ENCODE measurements at places on chromosomes 3 and 15.

GRCh38 chr3:101806491-101806890 is 27.5 kb downstream of the NXPE3 start:
- DNase-seq, result no peak

DNA sequence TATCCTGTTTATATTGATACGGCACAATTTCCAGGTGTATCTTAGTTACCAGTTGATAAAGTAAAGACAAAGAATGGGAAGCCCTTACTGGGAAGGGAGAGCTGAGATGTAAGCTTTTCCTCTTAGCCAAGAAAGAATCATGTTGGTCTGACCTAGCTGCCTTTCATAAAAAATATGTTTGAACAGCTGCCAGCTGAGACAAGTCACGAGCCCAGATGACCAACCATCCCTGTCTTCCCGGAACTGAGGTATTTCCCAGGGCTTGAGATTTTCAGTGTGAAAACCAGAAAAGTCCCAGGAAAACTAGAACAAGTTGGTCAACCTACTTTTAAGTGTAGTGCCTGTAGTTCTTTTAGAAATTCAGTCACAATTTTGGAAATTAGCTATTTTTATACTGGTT is 3.6 kb upstream of the MYH15 start:
- DNase-seq, result no peak

DNA sequence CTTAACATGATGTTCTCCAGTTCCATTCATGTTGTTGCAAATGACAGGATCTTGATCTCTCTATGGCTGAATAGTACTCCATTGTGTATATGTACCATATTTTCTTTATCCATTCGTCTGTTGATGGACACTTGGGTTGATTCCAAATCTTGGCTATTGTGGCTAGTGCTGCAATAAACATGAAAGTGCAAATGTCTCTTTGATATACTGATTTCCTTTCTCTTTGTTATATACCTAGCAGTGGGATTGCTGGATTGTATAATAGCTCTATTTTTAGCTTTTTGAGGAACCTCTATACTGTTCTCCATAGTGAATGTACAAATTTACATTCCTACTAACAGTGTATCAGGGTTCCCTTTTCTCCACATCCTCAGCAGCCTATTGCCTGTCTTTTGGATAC is 5.9 kb upstream of the RBP2 start:
- DNase-seq, result no peak

GRCh38 chr3:184557348-184557950 is 4.1 kb upstream of the EPHB3 start:
- DNase-seq, result no peak

- DNase-seq, result no peak
Measured at GRCh38 chr3:111676211-111677006, 81.3 kb upstream of the ZBED2 start.

GRCh38 chr3:111610612-111611054 is 15.5 kb upstream of the ZBED2 start:
- DNase-seq, result peak; percentile 12

DNA sequence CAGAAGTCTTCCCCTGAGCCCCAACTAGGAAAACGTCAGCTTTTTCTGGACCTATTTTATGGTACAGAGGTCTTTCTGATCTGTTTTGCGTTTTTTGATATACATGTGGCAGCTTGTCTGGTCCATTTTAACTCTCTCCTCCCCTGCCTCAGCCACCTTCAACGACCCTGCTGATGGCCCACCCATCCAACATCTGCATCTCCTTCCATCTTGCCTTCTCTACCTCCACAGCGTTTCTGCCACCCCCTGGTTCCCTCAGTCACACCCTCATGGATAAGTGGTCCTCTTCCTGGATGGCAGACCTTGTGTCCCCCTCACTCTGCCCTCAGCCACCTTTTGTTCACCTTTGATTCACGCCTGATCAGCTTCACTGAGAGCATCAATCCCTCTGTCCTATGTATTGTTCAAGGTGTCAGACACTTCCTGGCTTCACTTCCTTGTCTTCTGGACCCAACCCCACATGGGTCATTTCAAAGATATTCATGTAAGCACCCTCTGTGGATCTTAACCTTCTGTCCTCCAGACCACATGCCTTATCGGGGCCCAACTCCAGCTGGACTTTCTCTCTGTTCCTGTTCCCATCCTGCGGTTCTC is 13.5 kb downstream of the AHSG start:
- DNase-seq, result no peak

DNA sequence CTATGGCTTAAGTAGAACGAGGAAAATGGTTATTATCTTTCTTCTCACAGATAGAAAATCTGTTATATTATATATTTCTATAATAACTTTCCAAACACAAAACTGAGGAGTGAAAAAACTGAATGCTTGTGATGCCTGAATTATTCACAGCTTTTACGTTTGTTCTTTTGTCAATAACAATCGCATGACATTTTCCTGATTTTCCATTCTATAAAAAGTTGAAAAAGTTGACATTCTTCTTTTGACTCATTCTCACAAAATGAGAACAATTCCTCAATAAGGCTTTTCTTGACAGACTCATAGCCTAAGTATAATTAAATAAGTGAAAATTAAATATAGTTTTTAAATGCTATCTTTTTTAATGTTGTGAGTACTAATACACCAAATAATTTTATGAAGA is 288.8 kb upstream of the TGFBR2 start:
- DNase-seq, result no peak

DNA sequence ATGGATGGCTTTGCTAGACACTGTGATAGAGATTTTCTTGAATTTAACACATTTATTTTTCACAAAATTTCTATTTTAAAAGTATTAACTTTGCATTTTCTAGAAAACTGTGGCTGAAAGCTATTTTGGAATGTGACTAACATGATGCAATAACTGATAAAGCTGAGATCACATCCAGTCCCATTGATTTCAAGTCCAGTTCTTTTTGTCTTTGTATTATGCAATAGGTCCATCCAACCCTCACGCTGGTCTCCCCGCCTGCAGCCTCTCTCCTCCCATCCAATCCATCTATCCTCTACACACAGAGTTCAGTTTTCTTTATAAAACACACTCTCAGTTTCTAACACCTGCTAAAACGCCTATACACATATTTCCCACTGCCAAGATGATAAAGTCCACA is 178.8 kb downstream of the CNTN3 start:
- DNase-seq, result no peak

- DNase-seq, result no peak
Measured at GRCh38 chr15:36742696-36743095, 163.3 kb downstream of the CDIN1 start.
